ENCODE measurements at places on chromosomes 7 and 10. TPM values are rescaled to one million over a fixed set of nuclear protein-coding genes. Genes with fewer than 3 reads are reported as not detected.

SEMA3A gene
- 10.0 TPM for total RNA-seq

ADAM8 gene
- total RNA-seq: 0.64 TPM

- no peak for DNase-seq
Measured at GRCh38 chr7:125775317-125775716, 845.7 kb upstream of the POT1 start.

GRCh38 chr7:98079891-98080648, 26.6 kb upstream of the LMTK2 start:
- DNase-seq: no peak

DNA sequence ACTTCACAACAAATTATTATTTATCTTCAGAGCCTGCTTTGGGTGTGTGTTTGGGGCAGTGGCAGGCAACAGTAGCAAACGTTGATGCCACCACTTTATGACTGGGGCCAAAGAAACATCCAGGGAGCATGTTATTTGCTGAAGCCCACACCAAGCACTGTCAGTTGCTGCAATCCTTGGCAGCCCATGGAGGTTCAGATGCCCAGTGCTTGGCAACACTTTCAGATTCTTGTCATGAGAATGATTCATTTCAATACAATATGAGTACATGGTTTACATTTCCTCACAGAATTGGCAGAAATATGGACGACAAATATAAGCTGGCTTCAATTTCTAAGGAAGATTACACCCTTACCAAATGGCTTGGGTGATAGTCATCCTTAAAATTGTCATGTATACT, 46.5 kb upstream of the GLI3 start:
- no peak for DNase-seq

LIPJ gene
- not detected for total RNA-seq

- peak; percentile 10 for DNase-seq
Measured at GRCh38 chr10:3067118-3067858, at the start of gene PFKP. Gene PFKP (plus strand): TSS chr10:3067548. CDS start chr10:3067596, 48 bp downstream.

DNA sequence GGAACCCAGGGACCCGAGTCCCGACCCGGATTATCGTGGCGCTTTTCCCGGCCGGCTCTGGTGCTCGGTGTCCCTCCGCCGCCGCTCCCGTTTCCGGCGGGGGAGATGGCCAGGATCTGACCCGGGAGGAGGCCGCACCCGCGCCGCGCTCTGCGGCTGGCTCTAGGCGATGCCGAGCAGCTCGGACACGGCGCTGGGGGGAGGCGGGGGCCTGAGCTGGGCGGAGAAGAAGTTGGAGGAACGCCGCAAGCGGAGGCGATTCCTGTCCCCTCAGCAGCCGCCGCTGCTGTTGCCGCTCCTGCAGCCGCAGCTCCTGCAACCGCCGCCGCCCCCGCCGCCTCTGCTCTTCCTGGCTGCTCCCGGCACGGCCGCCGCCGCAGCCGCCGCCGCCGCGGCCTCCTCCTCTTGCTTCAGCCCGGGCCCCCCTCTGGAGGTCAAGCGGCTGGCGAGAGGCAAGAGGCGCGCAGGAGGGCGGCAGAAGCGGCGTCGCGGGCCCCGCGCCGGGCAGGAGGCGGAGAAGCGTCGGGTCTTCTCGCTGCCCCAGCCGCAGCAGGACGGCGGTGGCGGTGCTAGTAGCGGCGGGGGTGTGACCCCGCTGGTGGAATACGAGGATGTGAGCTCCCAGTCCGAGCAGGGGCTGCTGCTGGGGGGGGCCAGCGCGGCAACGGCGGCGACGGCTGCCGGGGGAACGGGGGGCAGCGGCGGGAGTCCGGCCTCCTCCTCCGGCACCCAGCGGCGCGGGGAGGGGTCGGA, 593 bp downstream of the CDK13 start:
- peak; percentile 31 for DNase-seq

DNA sequence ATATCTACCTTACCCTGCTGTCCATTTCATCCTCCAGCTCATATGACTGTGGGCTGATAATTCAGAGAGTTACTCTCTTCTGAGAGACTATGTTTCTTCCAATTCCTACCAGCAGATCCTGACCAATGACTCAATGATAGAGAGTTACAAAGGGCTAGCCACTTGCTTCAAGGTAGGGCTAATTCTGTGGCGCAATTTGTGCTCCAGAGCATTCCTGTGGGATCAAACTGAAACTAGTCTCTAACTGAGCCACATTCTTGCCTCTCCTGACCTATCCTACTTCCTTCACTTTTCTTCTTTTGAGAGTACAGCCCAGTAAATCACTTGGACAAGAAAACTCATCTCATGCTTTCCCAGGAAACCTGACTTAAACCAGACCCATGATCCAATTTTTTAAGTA, 17.9 kb upstream of the ASZ1 start:
- peak; percentile 99 for DNase-seq
